Subcutaneous preadipocyte (primary cell): ENCODE measurements at places on chromosomes 5 and 9. TPM values are rescaled to one million over a fixed set of nuclear protein-coding genes. Genes with fewer than 3 reads are reported as not detected.

CDKN2AIPNL gene
- total RNA-seq: 37.1 and 43.4 TPM in 2 replicates

OSMR gene
- 108 and 122 TPM in 2 replicates for total RNA-seq

SLC45A2 gene
- 0.20 and 0.37 TPM in 2 replicates for total RNA-seq

OR1Q1 gene
- total RNA-seq: not detected in 2 replicates

TXNDC8 gene
- total RNA-seq: not detected in 2 replicates

TIMD4 gene
- total RNA-seq: not detected in 2 replicates

G3BP1 gene
- total RNA-seq: 122 and 204 TPM in 2 replicates

EGFL7 gene
- total RNA-seq: 2.6 and 8.8 TPM in 2 replicates

GABRA1 gene
- total RNA-seq: not detected in 2 replicates

FRMD3 gene
- 0.73 and 8.0 TPM in 2 replicates for total RNA-seq
